ENCODE measurements at places on chromosomes 13 and 19.

GRCh38 chr13:29464105-29464679 lies 131.3 kb downstream of the SLC7A1 start:
- no peak for DNase-seq

DNA sequence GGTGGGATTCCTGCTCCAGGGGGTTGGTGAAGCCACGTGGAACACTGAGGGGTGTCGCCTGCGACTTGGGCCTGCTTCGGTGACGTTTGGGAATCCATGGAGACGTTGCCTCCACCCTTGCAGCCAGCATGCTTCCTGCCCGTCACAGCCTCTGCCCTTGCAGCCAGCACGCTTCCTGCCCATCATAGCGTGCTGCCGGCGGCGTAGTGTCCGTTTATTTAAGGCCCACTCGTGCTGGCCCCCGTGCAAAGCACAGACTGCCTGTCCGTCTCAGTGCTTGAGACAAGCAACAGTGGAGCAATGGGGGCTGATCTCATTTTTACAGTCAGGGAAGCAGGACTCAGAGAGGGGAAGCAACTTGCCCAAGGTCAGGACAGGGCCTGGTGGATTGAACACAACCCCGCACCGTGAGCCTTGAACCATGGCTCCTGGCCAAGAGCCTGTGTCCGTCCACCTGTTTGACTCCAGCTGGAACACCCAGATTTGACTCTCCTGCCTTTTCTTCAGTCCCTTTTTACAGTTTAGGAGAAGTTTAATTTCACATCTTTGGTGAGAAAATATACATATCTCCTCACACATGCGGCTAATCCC lies 149.6 kb downstream of the TEX29 start:
- no peak for DNase-seq

- DNase-seq, result no peak
Measured at GRCh38 chr19:4909156-4909896, at the start of gene UHRF1. UHRF1 (plus strand) TSS chr19:4909501; CDS start chr19:4910886, 1,385 bp downstream.

DNA sequence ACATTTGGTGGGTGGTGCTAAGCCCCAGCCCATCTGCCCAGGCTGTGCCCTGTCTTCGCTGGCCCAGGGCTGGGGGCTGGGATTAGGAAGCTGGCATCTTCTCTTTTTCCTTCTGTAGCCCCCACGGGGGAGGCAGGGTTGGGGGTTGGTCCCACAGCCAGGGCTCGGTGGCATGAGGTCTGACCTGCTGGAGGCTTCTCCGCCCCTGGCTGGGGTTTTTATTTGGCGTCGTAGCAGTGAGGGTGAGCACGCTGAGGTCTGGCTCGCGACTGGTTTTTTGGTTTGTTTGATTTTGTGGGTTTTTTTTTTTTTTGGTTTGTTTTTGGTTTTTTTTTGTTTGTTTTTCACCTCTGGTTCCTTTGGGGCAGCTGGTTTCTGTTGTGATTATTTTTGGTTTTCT lies 14.7 kb downstream of the ZNF574 start:
- no peak for DNase-seq

DNA sequence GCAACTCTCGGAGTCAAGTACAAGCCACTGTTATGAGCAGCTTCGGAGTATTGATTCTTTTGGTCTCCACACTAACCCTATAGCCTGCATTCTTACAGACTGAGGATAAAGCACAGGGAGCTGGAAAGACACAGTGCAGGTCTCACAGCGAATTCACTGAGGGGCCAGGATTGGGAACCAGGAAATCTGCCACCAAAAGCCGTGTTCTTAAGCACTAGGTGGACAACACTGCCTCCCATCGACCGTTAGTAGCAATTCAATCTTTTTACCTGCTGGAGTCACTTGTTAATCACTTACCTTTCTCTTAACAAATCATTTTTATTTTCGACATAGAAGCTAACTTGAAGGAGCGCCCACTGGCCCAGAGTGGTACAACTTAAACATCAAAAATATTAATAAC lies 6.3 kb downstream of the PMIS2 start:
- peak; percentile 5 for DNase-seq

- DNase-seq, result no peak
Measured at GRCh38 chr19:32812571-32812970, 57.0 kb downstream of the SLC7A9 start.

- DNase-seq, result no peak
Measured at GRCh38 chr19:13835791-13836723, 40.8 kb downstream of the ZSWIM4 start.

GRCh38 chr19:39402346-39403300 lies 4.0 kb upstream of the ZFP36 start:
- peak; percentile 79 for DNase-seq

DNA sequence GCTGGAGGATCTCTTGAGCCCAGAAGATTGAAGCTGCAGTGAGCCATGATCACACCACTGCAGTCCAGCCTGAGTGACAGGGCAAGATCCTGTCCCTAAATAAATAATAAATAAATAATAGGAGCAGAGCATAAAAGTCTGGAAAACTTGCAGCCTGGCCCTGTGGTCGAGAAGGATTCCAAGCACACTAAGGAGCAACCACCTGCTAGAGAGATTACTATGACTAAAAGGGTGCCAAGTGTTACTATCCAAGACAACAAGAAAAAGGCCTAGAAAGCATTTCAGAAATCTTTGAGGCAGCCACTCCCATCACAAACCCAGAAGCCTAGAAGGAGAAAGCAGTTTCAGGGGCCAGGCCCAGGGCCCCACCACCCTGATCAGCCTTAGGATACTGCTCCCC lies 46.1 kb downstream of the LHFPL6 start:
- DNase-seq, result no peak

DNA sequence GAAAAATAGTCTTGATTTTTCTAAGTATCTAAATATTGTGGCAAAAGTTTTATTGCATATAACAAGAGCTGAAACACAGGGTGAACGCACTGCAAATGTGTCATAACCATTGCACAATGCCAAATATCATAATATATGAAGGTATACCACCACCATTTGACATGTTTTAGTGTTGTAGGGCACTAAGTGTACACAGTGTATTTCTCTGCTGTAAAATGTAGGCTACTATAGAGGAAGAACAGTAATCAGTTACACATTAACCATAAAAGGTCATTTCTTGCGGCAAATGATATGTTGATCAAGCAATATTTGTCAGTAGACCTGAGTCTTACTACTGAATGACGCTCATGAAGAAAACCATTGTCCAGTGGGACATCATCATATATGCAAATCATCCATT lies 18.3 kb upstream of the KLF5 start:
- no peak for DNase-seq

GRCh38 chr13:48838193-48838973 lies 137.3 kb upstream of the FNDC3A start:
- DNase-seq, result no peak

- no peak for DNase-seq
Measured at GRCh38 chr19:55258476-55258827, 365 bp downstream of the PPP6R1 start.

- no peak for DNase-seq
Measured at GRCh38 chr19:38317104-38317612, 1.4 kb upstream of the YIF1B start.

DNA sequence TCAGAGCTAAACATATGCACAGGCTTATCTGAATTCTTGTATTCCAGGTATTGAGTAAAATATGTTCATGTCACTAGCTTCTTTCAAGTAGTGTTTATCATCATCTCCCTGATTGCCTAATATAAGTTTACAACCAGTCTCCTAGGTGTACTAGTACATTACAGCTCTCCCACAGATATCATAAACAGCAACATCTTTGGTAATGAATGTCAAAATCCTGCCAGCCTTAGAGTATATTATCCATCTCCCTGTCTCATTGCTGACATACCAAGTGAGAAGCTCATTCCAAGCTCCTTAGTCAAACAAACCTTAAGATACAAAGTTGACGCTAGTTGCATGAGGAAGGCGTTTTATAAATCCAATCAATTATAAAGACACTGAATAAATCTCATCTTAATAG lies 689.1 kb upstream of the GPC6 start:
- no peak for DNase-seq

GRCh38 chr13:110453797-110454196 lies 107.7 kb downstream of the RAB20 start:
- no peak for DNase-seq

DNA sequence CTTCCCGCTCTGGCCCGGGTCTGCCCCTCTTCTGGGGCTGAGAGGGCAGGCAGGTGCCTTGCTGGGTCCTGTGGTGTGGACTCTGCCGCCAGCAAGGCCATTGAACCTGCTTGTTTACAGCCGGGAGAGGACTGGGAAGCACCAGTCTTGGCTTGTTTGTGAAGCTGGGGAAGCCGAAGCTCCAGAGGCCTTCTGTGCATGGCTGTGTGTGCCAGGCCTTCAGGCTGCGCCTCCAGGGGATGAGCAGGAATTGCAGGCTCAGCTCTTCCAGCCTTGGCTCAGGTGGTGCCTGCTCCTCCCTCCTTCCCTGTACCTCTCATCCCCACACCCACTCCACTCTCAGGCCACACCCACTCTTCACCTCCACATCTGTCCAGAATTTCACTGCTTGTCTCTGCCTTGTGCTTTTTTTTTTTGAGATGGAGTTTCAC lies 17.5 kb downstream of the NDUFB7 start:
- DNase-seq, result no peak

DNA sequence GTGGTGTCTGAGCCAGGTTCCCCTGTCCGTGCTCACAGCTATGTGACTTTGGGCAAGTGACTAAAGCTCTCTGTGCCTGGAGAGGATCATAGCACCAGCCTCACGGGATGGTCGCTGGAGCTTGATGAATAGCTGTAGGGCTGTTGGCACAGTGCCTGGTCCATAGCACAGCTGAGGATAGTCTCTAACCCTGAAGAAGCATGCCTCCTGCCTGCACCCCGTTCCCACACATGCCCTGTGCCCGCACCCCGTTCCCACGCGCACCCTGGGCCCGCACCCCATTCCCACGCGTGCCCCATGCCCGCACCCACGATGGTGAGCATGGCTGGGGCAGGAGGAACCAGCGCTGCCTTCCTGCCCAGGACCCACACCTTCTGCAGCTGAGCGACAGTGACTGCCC lies 63.7 kb upstream of the F7 start:
- DNase-seq, result no peak

DNA sequence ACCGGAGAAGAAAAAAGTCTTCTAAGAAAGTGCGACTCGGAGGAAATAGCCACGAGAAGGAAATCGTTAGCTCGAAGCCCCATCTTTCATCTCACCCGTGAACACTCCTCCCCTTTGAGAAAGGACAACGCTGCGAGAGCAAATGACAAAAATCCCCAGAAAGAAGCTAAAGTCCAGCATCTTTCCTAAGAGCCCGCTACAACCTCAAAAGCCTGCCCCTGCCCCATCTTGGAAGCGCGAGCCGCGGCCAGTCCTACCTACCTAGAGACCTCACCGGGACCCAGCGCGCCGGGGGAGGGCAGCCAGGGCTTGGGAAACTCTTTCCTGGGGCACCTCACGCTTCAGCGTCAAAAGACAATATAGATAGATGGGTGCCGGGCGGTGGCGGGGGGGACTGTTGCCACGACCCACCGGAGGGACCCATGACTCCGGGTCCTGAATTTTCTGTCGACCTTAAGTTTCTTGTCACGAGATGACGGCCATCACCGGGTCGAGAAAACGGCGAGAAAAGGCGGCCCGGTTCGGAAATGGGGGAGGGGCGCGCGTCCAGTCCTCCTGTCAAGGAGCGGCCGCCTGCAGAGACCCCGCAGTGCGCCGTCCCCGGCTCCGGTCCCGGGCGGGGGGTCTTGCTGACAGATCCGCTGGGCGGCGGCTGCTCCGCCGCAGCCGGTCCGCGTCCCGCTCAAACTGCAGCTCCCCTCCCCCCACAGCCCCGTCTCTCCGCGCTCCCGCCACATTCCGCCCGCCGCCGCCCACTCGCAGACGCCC lies 65.9 kb downstream of the KCNRG start:
- DNase-seq, result peak; percentile 28

DNA sequence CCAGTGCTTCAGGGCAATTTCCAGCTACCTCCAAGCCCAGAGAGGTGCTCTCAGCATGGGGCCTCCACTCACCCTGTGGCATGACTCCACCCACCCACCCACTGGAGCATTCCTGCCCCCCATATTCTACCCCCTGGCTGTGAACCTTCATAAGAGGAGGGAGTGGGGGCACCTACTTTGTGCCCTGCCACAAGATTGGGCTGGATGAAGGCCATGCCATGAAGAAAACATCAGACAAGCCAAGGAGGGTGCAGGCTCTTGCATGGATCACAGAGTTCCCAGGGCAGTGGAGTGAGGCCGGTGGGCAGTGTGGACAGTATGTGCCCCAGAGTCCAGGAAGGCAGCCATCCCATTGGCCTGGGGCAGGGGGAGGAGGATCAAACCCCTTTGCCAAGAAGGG lies 97.8 kb downstream of the UQCRFS1 start:
- DNase-seq, result no peak

DNA sequence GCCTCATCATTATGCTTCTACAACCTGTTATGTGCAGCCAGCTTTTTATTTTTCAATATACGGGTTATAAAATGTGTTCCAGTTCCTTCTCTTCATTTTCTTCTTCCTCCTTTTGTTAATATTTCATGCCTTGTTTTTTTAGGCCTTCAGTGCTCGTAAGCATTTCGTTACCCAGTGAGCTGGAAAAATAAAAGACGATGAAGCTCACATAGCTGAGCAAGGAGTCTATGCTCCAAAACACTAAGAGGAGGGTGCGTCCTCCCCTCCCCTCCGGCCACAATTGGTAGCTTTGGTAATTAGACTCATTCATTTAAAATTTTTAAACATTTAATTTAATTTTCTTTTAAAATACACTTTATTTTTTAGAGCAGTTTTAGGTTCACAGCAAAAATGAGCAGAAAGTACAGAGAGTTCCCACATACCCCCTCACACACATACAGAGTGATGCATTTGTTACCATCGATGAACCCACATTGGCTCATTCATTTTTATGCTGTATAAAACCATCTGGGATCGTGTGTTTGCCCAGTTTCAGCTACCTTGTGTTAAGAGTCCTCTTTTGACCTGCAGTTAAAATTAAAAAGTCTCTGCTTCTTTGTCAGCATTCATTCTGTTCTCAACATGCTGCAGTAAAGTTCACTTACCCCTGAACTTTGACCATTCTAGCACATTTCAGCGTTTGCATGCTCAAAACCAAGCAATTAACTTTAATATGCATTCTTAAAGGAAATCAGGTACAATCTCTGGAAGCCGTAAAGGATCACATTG lies 223.9 kb downstream of the LACC1 start:
- no peak for DNase-seq

GRCh38 chr19:12838182-12838885 lies at the start of gene MAST1:
MAST1 (plus strand) TSS chr19:12838515; CDS start chr19:12838573, 58 bp downstream.
- no peak for DNase-seq

DNA sequence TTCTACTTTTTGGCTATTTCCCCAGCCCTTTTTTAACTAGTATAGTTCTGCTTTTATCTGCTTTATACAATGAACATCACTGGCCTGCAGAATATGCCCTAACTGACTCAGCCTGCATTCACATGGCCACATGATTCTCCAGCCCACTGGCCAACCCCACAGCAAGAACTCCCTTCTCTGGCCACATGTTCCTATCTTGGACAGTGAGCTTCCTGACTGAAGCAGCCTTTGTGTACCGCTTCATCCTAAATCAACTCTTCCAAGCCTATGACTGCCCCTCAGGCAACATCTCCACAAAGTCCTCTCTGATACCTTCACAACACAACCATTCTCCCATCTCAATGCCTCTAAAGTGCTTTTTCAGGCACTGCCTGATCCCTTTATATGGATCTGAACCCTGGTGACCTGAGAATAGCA lies 214.1 kb downstream of the COL4A1 start:
- DNase-seq, result no peak

Data from activated T-cell treated with anti-CD3 and anti-CD28 coated beads for 4 hours (primary cell).